Posterior vena cava (tissue), 2 donors: ENCODE measurements at places on chromosomes 11 and 22. TPM values are rescaled to one million over a fixed set of nuclear protein-coding genes. Genes with fewer than 3 reads are reported as not detected.
A peak's percentile ranks its signal among the peaks of the same experiment; 100 is the strongest.

DNA sequence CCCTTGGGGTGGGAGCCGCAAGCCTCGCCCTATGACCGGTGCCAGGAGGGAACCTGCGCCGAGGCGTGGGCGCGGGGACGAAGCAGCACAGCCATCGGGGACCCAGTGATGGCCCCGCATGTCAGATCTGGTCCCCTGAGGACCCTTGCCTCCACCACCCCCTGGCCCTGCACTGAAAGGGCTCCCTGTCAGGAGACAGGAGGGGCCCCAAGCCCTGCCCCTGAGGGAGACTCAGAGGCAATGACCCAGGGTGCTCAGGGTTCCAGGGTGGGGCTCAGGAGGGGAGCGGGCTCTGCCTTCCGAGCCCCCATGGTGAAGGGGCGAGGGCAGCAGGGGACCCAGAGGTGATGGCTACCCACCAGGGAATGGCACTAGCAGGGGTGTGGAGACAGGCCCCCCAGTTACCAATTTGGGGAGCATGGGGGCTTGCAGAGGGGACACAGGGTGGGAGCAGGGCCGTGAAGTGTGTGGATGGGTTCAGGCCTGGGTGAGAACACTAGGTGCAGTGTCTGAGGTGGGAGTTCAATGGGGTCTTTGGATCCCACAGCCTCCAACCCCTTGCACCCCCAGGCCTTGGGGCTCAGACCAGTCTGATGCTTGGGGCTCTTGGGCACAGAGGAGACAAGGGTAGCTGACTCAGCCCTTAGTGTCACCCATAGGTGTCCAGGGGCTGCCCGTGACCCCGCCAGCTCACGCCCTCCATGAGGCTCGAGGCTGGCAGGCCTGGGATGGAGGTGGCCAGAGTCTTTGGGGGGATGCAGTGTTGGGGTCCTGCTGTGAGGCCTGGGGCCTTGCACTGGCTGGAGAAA is 499 bp downstream of the LRRC56 start:
- DNase-seq: peak; percentile 80

DNA sequence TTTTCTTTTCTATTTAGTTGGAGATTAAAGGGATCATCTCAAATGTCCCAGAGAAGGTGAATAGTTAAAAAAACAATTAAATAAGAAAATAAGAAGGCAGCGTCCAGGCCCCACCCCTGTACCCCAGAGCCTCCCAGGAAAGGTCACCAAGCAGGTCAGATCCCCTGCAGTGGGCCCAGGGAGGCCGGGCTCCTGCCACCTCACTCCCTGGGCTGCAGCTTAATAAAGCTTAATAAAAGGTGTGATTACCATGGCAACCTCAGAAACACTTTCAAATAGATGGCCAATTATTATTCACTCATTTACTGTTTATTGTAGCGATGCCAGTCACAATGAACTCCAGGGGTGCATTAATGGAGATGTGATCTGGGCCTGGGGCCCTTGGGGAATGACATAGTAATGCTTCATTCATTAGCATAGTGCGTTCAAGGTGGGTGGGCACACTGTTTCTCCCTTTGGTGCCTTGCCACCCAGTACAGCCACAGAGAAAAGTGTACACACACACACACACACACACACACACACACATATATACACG is 386.2 kb downstream of the CADM1 start:
- no peak for DNase-seq

The STX5 gene
- 32.8 TPM for total RNA-seq

The TSPAN32 gene
- 3.6 TPM for total RNA-seq
